ENCODE measurements at places on chromosomes 16 and 17. TPM values are rescaled to one million over a fixed set of nuclear protein-coding genes. Genes with fewer than 3 reads are reported as not detected.

The CYBA gene
- 87.1 TPM for polyA plus RNA-seq

DNA sequence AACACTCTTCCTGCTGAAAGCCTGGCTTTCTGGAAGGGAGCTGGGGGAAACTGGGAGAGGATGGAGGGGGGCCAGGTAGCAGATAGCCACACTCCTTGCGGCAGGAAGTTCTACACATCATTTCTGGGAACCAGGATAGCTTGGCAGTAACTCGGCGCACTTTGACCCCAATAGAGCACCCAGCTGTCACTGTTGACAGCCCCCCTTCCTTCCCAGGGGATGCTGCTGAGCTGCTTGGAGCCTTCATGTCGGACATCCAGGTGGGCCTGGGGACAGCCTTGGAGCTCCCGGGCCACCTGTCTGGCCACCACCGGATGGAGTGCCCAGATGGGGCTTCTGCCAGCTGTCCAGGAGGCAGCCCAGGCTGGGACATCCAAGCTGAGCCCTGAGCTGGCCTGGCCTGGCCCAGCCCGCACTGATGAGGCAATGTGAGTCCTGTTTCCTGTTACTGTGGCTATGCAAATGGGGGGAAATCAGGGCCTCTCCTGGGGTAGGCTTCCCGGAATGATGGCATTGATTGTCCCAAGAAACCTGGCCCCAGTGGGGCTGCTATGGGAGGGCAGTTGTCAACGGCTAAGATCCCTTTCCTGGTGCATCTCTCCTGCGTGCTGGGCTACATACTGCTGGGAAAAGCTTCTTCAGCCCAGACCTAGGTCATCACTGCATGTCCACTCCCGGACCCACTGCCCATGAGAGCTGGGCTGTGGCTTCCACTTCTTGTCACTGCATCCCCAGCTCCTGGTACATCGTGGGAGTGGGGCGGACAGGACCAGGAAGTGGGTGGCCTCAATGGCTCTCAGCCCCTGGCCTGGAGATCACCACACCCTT is 50.0 kb downstream of the SOCS1 start:
- no peak for DNase-seq

DNA sequence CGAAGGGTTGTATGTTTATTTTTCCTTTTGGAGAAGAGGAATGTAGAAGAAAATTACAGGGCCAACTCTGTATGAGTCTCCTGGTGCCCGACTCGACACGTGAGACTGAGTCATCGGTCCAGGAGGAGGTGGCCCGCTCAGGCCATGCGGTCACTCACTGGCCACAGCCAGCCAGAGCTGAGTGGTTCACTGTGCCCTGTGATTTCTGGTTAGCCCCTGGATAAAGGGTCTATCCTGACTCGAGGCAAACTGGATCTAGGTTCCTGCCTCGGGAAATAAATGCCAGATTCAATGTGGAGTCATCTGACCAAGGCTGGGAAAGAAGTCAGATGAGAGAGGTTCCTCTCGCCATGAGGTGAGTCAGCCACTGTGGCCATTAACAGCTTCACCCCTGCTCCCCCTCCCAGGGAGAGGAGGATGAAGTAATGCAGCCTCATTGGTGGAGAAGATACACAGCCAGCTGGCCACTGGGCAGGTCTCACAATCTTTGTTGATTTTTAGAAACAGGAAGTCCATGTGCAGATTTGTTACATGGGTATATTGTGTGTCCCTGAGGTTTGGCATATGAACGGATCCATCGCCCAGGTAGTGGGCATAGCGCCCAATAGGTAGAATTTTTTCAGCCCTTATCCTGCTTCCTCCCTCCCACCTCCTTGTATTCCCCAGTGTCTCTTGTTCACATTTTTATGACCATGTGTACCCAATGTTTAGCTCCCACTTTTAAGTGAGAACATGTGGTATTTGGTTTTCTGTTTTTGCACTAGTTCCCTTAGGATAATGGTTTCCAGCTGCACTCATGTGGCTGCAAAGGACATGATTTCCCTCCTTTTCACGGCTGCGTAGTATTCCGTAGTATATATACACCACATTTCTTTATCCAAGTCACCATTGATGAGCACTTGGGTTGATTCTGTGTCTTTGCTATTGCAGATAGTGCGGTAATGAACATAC is 21.7 kb upstream of the USP36 start:
- DNase-seq: no peak

DNA sequence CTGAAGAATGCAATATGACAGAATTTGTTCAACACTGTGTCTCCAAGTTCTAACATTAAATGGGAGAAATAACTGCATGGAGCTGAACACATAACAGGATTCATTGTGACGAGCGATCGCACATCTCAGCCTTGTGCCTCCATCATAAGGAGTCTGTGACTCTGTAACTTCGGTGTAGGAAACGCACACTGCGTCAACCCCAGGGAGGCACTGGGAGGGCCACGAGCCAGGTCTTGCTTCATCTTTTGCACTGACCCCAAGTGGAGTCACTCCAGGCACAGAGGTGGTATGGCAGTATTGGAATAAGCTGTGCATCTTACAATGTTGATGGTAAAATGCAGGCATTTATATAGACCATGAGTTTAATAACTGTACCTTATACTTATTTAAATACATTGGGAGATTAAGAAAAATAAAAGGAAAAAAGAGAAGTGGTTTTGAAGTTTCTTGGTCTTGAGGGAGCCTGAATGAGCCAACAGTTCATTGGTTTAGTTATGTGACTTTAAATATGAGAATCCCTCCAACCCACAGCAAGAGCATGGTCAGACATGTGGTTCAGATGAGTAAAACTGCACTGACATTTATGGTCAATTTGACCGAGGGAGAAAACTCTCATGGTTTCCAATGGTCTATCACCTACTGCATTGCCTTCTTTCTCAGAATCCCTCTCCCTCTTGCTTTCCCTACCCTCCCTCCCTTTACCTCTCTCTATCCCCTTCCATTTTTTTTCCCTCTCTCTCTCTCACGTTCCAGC is 5.7 kb upstream of the PMP22 start:
- no peak for DNase-seq

- DNase-seq: no peak
Measured at GRCh38 chr17:61179380-61179806, 220.2 kb upstream of the TBX2 start.

- no peak for DNase-seq
Measured at GRCh38 chr16:67579686-67580085, 17.4 kb downstream of the CTCF start.

GRCh38 chr17:55451203-55451641 is 29.6 kb upstream of the MMD start:
- no peak for DNase-seq
